Fibroblast of gingiva (primary cell): ENCODE measurements at places on chromosomes 7 and 10.

DNA sequence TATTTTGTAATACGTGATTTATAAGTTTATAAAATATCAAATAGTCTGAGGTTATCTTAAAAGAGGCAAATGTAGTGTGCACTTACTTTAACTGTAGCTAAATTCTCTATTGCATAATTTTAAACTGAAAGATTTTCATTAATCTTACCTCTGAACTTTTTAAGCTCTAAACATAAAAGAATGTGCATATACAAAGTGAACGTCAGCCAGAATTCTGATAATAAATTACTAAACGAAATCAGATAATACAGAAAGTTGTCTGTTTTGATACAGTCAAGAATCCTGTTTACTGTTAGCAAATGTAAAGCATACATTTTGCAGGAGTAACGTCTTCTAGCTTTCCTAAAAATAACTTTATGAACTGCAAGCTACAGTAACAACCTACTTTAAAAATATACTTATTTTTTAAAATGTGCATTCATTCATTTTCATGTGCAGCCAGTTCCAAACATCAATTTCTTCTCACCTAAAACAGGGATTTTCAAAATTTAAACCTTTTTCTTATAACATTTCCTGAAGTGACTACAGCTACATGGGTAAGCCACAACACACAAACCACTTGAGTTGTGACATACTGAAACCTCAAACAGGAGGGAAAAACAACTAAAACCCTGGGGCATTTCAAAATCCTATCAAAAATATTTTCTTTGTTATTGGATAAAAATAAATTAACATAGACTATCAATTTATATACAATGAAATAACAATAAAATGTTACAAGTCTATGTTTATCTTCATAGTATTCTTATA, 92.7 kb downstream of the RNLS start:
- DNase-seq = no peak

- no peak for DNase-seq
Observed at GRCh38 chr7:102942868-102943267, 30.1 kb downstream of the LRRC17 start.

DNA sequence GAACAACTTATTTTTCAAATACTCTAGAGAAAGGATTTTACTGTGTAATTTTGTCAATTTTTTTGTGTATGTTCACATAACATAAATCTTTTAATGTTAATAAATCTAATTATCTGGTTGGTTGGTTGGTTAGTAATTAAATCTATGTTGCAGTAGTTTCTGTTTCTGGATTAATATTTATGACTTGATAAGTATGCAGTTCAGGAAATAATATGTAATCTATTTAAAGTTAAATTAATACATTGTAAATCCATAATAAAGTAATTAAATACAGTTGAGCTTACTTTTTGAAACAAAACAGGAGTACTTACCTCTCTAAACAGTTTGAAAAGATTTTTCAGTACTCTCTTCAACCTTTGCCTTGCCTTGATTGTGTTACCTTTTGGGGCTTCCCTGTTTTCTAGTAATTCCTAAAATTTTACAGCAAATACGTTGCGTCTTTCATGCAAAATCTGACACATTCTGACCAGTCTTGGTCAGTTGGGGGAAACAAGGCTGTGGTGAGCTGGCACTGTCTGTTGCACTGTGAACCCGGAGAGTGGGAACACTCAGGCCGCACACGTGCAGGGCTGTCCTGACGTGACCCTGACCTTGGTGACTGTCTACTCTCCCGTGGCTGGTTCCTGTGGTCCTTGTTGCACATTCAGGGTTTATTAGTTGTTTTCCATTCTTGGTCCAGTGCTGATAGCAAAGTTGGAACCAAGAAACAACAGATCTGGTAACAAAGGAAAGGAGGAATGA, 45.6 kb upstream of the FGL2 start:
- DNase-seq = no peak

- no peak for DNase-seq
Observed at GRCh38 chr10:117164592-117165537, 26.8 kb upstream of the VAX1 start.

- DNase-seq = no peak
Observed at GRCh38 chr7:123003539-123004126, 8.1 kb upstream of the TAS2R16 start.
